ENCODE measurements at places on chromosomes 3 and 15.

- DNase-seq: no peak
Measured at GRCh38 chr3:195015021-195015420, 255.9 kb downstream of the XXYLT1 start.

GRCh38 chr15:25695875-25696760 lies 167.0 kb downstream of the ATP10A start:
- DNase-seq: no peak

- peak; percentile 92 for DNase-seq
Measured at GRCh38 chr3:56800130-56800831, 1.5 kb downstream of the ARHGEF3 start.

DNA sequence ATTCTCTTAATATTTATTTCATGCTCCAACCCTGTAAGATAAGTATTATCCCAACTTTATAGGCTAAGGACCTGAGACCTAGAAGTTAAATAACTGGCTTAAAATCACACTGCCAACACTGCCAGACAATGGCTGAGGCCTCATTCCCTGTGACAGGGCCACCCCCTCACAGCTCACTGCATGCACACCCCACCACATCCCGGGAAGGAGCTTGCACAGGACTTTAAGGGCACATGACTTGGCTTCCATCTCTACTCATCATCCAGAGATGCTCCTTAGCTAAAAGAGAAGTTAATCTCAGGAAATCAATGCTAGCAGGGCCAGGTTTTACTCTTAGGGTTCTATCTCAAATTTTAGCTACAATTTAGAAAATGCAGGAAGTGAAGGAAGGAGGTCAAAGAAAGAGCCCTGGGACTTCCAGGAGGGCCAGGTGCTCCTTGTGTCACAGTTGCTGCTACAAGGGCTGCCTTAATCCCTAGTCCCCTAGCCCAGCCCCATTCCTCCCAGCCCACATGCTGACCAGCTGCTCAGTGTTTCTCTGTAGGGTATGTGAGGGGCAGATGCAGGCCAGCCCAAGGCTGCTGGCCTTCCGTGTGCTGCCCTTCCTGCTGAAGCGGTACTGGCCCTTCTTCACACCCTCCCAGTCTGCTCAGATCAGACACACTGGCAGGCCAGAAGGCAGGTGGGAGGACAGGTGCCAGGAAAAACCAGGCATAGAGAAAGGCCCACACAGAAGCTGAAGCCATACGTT lies 53.5 kb downstream of the WWTR1 start:
- DNase-seq: no peak

DNA sequence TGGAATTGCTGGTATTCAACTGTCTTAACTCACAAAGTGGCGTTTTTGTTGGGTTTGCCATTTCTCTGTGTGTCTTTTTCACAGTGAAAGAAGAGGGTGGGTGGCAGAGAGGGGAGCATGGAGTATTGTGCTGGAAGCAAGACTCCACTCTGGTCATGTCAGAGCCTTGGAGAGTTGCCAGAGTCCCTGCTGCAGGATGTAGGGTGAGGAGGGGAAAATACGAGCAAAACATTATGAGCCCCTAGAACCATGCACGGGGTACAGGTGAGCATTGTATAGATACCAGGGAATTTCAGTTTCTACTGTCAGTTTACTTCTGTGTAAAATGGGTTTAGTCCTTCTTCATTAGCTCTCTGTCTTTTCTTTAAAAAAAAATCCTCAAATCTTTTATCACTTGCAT lies 249.9 kb downstream of the CACNA2D3 start:
- DNase-seq: no peak

DNA sequence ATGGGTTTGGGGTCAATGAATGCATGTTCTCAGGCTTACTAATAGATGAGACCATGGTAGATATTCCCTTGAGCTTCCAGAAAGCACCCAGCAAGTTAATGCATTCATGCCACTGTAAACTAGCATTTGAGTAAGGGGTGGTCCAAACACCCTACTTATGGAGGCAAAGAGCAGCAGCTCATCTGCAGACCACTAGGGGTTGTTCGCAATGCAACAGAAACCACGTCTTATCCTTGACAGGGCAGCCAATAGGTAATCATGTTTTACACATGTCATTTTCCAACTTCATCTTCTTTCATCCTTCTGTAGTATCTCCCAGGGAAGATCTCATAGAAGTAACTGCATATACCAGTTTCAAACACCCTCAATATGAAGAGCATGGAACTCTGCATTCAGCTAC lies 330.2 kb downstream of the RORA start:
- no peak for DNase-seq

DNA sequence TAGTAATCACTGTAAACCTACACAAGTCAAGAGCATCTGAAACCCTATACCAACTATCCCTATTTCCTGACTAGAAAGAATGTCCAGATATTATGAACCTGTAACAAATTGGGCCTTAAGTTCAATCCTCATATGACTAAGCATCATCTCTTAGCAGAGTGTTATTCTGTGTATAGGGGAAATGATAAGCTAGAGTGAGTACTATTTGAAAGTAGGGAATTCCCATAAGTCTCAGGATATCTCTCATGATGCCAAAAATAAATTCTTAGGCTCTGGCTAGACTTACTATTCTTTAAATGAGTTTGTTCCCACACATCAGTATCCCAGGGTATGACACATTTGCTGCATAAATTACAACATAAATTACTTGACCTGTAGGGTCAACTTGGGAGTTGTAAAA lies 15.3 kb downstream of the MRPL47 start:
- DNase-seq: no peak

DNA sequence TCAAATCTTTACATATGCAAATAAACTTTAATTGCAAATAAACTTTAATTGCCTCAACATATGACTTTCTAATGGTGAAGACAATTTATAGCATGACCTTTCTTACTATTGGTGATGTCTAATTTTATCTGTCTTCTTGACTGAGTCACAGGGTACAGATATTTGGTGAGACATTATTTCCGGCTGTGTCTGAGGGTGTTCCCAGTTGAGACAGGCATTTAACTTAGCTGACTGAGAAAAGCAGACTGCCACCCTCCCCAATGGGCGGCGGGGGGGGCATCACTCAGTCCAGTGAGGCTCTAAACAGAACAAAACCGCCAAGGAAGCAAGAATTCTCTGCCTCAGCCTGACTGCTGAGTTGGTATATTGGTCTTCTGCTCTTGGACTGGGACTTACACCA lies 160.0 kb downstream of the TBL1XR1 start:
- DNase-seq: peak; percentile 29

Measured in activated CD8-positive, alpha-beta T cell treated with anti-CD3 and anti-CD28 coated beads for 36 hours (primary cell).